ENCODE measurements at places on chromosomes 12 and 14. TPM values are rescaled to one million over a fixed set of nuclear protein-coding genes. Genes with fewer than 3 reads are reported as not detected.

Gene SSTR1
- 2.7 TPM for total RNA-seq

Gene TMEM179
- total RNA-seq = 2.3 TPM

Gene BEST3
- total RNA-seq = 0.21 TPM

Gene SPX
- not detected for total RNA-seq

Gene PEBP1
- 182 TPM for total RNA-seq

Gene COX8C
- total RNA-seq = not detected

Gene GUCY2C
- not detected for total RNA-seq

Gene CPM
- total RNA-seq = 7.1 TPM

Gene FAM186B
- 0.21 TPM for total RNA-seq

DNA sequence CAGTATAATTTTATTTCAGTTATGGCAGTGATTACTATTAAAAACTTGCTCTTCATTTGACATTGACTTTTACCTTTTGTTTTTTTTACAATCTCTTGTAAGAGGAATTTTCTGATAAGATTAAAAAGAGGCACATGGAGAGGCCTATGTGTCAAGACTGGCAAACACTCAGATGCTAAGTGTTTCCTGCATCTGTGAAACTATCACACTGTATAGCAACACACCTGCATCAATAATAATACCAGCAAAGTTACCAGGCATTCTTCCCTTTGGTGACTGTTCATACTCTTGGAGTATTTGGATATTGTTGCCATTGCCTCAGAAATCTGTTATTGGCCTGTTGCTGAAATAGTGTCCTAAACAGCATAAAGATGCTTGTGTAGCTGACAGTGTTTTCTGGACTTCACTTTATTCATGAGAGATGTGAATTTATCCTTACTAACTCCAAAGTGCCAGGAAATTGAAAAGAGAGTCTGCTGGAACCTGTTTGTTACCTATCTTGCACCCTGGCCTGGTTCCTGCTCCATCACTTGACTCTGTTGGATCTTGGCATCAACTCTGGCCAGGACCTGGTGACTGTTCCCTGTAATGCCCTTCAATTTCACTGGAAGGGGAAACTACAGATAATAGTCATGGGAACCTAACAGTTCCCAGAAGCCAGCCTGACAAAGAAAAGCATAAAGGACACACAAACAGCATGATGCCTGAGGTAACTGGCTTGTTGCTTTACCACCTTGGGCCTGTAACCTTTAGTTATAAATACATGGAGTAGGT is 19.8 kb downstream of the SLC16A7 start:
- DNase-seq = no peak

- no peak for DNase-seq
Observed at GRCh38 chr12:125773033-125773640, 707.9 kb downstream of the AACS start.

GRCh38 chr12:132219323-132219722 is 75.1 kb downstream of the NOC4L start:
- no peak for DNase-seq

DNA sequence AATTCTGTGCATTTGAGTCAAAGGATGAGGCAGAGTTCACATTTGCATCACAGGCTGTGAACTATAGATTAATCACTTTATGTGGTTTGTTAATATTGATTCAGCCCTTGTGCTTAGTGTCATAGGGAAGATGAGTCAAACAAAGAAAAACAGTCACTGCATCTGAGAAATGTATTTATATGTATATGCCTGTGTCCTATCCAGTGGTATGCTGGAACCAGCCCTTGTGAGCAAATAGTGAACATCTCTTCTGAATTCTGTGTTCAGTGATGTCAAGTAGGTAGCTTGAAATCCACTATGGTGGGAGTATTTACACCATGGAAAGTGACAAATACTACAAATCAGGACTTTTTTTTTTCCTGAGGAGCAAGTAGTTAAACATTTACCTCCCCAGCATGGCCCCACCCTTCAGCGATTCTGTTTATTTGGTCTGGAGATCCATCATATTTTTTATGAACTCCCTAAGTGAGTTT is 128.5 kb downstream of the HMGA2 start:
- DNase-seq = no peak

DNA sequence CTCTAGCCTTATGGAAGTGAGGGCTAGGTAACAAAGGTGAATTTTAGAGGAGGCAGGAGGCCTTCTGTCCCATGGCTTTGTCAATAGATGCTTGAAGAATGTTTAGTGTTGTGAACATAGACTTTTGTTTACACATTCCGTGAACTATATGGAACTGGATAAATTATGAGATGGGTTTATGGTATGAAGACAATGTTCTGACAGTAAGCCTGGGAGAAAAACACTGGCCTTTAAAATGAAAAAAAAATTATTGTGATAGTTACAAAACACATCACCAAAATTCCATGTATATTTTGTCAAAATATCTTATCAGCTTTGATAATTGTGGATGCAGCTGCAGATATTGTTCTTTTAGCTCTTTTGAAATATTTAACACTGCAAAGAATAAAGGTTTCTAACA is 251.5 kb upstream of the DCN start:
- DNase-seq = no peak

DNA sequence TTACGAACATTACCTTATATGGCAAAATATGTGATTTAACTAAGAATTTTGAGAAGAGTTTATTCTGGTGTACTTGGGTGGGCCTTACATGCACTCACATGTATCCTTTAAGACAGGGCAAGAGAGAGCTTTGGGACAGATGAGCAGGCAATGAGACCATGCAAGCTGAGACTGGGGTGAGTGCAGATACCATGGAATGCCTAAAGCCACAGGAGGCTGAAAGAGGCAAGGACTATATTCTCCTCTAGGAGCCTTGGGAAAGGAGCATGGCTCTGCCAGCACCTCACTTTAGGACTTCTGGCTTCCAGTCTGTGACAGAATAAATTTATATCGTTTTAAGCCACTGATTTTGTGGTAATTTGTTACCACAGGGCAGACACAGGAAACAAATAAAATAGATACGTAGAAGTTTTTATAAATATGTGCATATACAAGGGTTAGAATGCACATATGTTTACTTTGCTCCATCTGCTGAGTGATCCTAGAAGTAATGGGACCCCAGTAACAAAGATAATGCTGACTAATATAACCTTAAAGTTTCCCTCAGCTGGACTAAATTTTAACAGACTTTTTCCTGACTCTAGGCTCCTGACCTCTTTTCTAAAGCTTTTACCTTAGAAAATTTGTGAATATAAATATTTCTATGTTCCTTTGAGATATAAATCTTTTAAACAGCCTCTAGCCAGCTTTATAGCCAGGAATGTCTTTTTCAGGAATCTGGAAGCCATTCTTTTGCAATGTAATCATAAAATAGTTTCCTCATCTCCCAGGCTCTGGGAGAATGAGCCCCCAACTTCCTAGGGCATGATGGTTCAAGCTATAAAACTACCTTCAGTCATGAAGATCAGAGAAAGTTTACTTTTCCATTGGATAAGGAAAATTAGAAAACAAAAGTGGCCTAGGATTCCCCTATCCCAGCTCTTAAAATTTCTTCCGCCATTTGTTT is 216.8 kb downstream of the PPFIA2 start:
- no peak for DNase-seq

GRCh38 chr14:32559048-32559447 is 229.9 kb downstream of the AKAP6 start:
- DNase-seq = no peak

Data from uterus (tissue), 4 donors.